ENCODE measurements at places on chromosomes 2 and 18.

GRCh38 chr2:232276084-232276732 is 102.3 kb upstream of the ALPP start:
- DNase-seq = no peak

DNA sequence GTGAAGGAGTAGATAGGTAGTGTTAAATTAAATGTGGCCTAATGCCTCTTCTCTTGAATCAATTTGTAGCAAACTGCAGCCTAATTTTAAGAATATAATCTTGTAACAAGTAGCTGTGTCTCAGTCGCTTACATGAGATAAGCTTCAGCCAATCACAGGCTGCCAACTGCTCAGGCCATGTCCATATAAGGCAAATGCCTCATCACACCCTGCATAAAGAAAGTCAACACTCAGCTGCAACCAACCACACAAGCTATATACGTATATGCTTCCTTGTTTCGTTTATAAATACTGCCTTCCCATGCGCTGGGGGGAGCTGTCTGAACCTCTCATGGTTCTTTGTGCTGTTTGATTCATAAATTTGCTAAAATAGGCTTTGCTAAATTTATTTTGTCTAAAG is 476.3 kb downstream of the TRIB2 start:
- DNase-seq = no peak

- DNase-seq = no peak
Measured at GRCh38 chr2:164967361-164967760, 12.0 kb upstream of the SLC38A11 start.

DNA sequence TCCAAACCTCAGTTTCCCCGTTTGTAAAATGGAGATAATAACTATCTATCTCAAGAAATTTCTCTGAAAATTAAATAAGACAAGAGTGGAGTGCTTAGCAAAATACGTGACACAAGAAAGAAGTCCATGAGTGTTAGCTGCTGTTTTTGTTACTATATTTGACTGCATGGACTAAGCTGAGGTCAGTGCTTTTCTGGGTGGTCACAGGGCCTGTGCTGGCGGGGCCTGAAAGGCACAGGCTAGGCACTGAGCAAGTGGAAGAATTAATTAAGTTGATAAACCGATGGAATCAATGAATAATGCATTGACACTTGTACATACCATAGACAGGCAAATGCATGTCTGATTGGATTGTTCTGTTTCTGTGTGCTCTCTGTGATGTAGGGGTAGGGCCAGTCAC is 27.3 kb downstream of the RPL37A start:
- DNase-seq = no peak

DNA sequence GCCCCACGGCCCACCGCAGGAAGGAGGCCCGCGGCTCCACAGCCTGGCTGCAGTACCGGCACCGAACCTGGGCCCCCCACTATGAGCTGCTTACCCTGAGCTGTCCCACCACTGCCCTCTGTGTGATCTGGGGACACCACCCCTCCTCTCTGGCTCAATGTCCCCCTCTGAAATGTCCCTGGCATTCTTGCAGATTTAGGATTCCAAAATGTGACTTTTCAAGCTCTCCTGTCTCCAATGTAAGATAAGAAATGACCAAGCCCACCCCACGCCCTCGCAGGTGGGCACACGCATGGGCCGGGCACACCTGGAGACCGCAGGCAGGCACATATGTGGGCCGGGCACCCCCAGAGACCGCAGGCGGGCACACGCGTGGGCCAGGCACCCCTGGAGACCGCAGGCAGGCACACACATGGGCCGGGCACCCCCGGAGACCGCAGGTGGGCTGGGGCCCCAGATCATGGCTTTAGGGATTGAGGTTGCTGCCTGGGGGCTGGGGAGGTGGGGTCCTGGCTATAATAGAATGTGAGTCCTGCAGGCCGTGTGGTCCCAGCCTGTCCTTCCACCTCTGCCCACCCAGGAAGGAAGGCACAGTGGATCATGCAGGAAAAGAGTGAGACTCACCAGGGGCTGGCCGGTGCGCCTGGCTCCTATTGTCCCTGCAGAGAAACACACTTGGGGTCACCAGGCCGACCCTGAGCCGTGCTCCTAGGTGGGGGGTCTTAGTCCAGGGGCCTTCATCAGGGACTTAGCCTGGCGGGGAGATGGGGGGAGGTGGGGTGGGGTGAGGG is 7.2 kb downstream of the PDCD1 start:
- no peak for DNase-seq

DNA sequence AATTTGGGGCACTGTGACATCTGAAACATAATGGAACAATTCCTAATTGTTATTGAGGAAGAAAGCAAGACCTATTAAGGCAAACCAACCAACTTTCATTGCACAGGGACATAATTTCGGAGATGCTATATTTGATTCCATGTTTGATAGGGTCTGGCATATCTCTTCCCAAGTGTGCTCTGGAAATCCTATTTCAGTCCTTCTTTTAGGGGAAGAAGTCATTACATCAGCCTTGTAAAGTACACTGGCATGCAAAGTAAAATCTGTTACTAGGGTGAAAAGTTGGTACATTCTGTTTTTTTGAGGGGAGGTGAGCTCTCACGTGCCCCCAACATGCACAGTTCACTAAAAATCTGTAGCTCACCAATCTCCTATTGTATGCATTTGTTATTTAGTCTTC is 172.4 kb downstream of the SLC8A1 start:
- DNase-seq = no peak

DNA sequence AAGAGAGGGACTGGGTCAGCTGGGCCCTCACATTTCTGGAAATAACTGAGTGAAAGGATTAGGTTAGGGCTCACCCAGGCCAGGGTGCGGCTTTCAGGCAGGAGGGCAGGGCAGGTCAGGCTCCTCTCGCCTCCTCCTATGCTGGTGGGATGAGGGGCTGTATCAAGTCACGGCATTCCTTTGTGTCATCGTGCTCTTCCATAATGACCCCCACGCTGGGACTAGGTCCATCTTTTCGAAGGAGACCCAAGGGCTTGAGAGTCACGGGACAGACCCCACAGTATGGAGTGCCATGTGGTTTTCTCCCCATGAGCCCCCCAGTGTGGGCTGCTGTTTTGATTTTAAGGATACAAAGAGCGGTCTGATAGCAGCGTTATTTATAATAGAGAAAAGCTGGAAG is 137.8 kb upstream of the COPS8 start:
- no peak for DNase-seq

DNA sequence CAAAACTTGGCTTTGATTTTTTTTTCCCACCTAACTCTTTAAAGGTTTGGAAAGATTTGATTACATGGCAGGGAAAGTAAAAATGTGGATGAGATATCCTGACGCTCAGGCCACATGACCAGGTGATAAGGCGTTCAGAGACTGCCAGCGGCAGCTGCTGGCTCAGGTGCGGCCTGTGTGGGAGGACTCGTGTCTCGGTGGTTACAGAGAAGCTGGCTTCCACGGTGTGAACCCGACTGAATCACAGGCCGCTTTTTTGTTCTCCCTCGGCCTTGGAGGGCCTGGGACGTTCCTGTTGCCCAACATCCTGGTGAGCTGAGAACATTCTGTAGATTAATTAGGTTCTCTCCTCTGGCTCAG is 124.2 kb upstream of the ZNF516 start:
- DNase-seq = no peak

DNA sequence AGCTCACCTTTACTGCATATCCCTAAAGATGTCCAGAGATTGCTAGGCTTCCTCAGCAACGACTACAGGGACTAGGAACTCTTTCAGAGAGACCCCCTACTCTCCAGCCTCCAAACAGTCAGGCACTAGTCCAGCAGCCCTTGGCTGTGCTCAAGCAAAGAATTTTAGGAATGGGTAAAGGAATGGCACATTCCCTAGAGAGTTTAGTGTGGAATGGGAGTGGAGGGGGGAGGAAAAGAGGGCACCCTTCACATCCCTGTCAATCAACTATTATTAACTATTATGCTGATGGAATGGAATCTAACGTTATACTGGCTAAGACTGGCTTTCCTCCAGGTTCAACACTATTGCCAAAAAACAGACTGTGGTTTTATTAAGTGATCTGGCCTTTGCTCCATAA is 64.8 kb downstream of the IKZF2 start:
- DNase-seq = no peak

GRCh38 chr2:156434461-156435291 is 1.5 kb upstream of the GPD2 start:
- DNase-seq = no peak

DNA sequence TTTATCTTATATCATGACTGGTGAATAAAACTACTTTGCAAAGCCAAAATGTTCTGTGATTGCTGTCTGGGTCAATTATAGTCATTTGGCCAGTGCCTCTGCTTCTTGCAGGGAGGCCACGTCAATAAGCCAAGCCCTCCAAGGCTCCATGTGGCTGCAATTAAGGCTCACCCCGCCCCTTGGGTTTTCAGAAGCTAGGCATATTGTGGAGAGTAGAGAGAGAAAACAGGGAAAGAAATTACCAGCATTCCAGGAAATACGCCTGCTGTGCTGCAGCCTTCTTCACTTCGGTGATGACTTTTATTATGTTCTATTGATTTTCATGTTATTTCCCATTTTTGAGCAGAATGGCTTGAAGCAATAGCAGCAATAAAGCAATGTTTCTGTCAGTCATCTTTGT is 319.7 kb downstream of the SOX11 start:
- DNase-seq = no peak

DNA sequence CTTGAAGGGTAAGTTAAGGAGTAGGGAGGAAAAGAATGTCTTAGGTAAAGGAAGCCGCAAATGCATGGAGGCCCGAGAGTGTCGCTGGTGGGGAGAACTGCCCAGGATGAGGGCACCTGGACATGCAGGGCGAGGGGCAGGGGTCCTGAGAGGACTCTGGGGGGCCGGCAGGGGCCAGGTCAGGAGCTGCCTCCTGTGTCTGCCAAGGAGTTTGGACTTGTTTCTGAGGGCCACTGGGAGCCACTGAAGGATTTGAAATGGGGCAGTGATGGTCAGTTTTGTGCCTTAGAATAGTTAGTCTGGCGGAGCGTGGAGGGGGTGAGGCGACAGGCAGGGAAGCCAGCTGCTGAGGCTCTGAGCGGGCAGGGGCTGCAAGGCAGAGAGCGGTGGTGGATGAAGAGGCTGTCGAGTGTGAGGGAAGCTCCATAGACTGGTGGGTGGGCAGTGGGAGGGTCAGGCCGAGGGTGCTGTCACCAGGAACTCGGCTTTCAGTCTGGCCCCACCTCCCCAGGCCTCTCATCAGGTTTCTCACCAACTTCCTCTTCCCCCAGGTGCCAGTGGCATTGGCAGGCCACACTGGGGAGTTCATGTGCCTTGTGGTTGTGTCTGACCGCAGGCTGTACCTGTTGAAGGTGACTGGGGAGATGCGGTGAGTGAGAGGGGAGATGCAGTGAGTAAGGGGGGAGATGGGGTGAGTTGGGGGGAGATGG is 14.7 kb upstream of the SLC4A3 start:
- DNase-seq = no peak

- DNase-seq = no peak
Measured at GRCh38 chr2:240353086-240353798, 82.2 kb upstream of the GPC1 start.

GRCh38 chr2:88967844-88968243 is 276.4 kb downstream of the RPIA start:
- no peak for DNase-seq

- no peak for DNase-seq
Measured at GRCh38 chr2:222358876-222359275, 60.1 kb upstream of the PAX3 start.

DNA sequence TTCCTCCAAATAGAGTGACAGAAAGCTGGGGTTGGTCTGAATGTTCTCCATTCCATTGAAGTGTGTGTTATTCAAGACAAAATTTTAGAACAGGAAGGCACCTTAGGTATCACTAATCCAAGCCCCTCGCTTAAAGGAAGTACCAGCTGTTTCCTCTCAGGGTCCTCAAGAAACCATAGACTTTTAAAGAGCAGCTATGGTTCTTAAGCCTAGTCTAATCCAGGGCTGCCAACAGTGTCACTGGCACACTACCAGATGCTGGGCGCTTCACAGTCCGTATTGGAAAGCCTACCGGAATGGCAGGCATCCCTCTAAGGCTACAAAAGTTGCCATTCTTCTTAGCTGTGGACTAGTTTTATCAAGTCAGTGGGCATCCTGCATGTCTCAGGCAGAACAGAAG is 1.9 kb downstream of the NEMP2 start:
- DNase-seq = no peak

GRCh38 chr2:201966691-201967438 is 66.8 kb upstream of the FZD7 start:
- DNase-seq = no peak

DNA sequence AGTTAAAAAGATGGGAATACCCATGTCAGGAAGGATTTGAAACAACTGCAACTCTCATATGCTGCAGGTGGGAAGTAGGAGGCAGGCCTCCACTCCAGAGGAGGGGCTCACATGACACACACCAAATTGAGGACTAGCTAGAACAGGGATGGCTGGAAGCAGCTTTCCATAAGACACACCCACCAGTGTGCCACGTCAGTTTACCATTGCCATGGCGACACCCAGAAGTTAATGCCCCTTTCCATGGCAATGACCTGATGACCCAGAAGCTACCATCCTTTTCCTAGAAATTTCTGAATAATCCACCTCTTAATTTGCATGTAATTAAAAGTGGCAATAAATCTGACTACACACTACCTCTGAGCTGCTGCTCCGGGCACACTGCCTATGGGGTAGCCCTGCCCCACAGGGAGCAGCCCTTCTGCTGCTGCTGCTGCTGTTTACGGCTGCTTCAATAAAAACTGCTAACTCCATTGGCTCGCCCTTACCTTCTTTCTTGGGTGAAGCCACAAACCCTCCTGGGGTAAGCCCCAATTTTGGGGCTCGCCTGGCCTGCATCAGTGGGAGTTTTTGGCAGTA is 89.4 kb downstream of the RRM2 start:
- DNase-seq = no peak

GRCh38 chr2:209578394-209579001 is 154.7 kb downstream of the MAP2 start:
- DNase-seq = no peak

- DNase-seq = no peak
Measured at GRCh38 chr2:84880645-84881521, at the start of gene TRABD2A. TRABD2A (minus strand) TSS chr2:84881084; CDS start chr2:84881039, 45 bp downstream.

All from Panc1 (cell line).